Activated T-cell treated with anti-CD3 and anti-CD28 coated beads, Interleukin-2, amount 50 U/mL, for 1 hour (primary cell): ENCODE measurements at places on chromosomes 4 and X.

- no peak for DNase-seq
Measured at GRCh38 chr4:42397635-42398170, 415 bp downstream of the SHISA3 start.

- no peak for DNase-seq
Measured at GRCh38 chr4:153014460-153014859, 78.3 kb downstream of the FHDC1 start.

GRCh38 chrX:93673056-93673868, at the start of gene NAP1L3:
NAP1L3 (minus strand) TSS chrX:93673578; CDS start chrX:93673304, 274 bp downstream.
- peak; percentile 66 for DNase-seq

DNA sequence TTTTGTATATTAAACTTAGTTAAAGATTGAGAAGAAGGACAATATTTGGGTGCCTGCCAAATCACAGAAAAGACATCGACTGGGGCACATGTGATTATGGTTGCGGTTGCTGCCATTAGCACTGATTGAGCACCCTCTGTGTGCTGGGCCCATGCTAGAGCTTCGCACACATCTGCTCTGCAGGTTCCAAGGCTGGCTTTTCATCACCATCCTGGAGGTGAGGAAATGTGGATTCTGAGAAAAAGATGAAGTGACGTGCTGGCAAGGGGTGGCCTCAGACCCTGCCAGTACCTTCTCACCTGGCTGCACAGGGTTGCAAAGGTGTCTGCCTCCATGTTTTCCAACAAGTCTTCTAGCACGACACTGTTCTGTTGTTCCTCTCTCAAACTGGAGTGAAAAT, 134.0 kb downstream of the EVC2 start:
- DNase-seq, result no peak

GRCh38 chr4:35252866-35253265, 991.4 kb downstream of the ARAP2 start:
- no peak for DNase-seq

- DNase-seq, result no peak
Measured at GRCh38 chrX:106009145-106009544, 29.4 kb downstream of the SERPINA7 start.

GRCh38 chr4:138243369-138243768, 1.2 kb upstream of the SLC7A11 start:
- DNase-seq, result no peak

GRCh38 chr4:94135701-94136100, 72.0 kb upstream of the SMARCAD1 start:
- DNase-seq, result no peak

DNA sequence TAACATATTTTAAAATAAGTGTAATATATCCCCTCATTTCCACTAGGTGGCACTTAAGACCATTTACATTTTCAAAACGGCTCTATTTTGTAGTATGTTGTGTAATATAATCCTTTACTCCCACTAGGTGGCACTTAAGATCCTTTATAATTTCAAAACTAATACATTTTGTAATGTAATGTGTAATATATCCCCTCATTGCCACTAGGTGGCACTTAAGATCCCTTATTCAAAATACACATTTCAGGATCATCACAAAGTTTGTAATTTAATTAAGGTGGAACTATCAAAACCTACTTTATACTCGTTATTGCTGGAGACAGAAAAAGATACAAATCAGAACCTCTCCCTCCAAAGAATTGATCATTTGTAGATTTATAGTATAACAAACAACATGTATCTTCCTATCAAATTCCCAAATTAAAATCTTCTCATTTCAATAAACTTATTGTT, 132.5 kb downstream of the ARHGAP6 start:
- no peak for DNase-seq

DNA sequence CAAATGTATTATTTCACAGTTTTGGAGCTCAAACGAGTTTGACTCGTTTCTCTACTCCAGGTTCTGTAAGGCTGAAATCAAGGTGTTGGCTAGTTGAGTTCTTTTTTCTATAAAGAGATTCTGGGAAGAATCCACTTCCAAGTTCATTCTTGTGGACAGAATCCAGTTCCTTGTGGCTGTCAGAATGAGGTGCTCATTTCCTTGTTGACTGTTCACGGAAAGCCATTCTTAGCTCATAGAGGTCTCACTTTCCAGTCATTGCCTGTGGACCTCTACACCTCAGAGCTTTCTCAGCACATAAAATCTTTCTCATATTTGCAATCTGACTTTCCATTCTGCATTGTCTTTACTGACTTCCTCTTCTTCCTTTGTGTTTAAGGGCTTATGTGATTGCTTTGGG, 62.9 kb downstream of the SYTL5 start:
- DNase-seq, result no peak

DNA sequence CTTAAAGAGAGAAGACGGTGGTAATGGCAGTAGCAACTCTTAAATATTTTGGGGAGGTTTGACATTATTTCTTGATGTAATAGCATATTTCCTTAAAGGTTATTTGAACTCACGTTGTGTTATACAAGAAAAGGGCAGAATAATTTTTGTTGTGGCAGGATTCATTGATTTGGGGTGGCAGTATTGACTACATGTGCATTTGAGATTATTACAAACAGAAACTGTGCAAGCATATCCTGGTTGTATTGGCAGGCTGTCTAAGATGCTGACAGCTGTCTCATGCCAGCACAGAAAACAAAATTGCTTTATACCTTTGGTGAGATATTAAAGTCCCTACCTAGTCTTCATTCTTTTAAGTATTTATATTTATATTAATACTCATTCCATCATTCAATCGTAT, 300.7 kb upstream of the MAGEC2 start:
- no peak for DNase-seq

DNA sequence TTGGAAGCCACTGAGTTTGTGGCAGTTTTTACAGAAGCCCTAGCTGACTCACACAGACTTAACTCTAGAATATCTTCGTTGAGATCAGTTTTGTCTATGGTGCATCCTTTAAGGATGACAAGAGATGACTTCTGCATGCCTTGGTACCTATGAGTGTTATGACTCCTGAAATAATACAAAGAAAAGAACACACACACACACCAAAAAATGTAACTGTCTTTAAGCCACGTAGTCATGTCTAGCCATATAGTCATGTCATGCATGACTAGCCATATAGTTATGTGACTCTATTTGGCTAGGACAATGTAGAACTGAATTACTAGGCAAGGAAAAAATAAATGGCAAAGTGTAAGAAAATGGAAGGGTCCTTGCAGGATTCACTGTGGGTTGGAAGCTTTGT, 447.8 kb downstream of the NLGN4X start:
- DNase-seq, result no peak

DNA sequence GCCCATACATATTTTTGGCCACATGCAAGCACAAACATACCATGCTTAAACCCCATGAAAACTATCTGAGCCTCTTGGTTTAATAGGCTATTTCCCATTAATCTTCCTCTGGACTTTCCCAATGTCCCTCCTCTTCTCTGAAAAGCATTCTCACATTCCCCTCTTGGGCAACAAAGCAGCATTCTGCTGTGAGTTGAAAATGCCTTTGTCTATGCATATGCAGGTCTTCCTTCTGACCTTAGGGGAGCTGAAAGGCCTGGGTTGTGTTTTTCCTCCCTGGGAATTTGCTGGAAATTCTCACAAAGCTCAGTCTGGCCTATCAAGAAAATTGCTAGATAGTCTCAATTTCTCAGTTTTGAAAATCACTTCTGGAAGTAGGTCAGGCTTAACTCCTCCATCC, 4.2 kb downstream of the VSIG4 start:
- no peak for DNase-seq

DNA sequence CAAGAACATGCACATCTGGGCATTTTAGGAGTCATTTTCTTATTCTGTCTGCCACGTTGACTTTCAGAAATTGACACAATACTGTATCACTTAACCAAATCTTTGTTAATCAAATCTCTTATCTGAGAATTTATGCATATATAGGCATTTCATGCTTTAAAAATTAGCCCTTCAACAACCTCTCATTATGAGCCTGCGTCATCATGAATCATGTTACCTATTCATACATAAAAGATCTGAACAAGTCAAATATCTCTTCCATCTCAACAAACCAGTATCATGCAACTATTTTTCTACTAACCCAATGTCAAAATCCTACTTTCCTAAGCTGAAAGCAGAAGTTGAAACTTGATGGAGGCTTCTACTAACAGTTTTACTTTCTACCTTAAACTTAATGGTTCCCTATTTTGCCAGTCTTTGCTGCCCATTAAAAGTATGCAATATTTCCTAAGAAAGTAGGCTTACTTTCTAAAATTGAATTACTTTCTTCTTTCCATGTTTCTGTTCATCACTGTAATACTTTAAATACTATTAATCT, 1.8 kb downstream of the ADAM29 start:
- DNase-seq, result no peak

DNA sequence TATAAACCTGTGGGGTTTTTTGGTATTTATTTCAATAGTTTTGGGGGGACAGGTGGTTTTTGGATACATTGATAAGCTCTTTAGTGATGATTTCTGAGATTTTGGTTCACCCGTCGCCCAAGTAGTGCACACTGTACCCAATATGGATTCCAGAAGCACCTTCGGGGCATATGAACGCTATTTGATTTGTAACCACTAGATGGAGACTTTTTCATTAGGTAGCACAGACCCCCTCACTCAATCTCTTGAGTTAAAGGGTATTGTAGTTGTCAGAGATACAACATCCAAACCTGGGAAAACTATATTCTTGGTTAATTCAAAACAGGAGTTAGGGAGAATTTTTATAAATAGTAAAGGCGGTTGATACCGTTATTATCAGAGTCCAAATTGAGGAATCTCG, 79.8 kb downstream of the SPANXN3 start:
- no peak for DNase-seq
